ENCODE measurements at places on chromosomes 16 and 17. TPM values are rescaled to one million over a fixed set of nuclear protein-coding genes. Genes with fewer than 3 reads are reported as not detected.
A peak's percentile ranks its signal among the peaks of the same experiment; 100 is the strongest.

Gene CRHR1
- total RNA-seq: 1.4 TPM

Gene PPY
- total RNA-seq: not detected

Gene HBA1
- total RNA-seq: not detected

Gene RAMP2
- 16.3 TPM for total RNA-seq

Gene QPRT
- total RNA-seq: 8.3 TPM

Gene CA10
- not detected for total RNA-seq

Gene RUNDC3A
- 0.68 TPM for total RNA-seq

Gene BOLA2
- 8.6 TPM for total RNA-seq

Gene KRTAP9-8
- not detected for total RNA-seq

Gene LRRC3C
- not detected for total RNA-seq

- H3K27ac ChIP-seq: peak overlapping the region; percentile 3
- H3K4me3 ChIP-seq: no peak overlapping the region
- H3K27me3 ChIP-seq: no peaks in the 10 kb centered on the region
- peak; percentile 73 for DNase-seq
- H3K36me3 ChIP-seq: no peaks in the 10 kb centered on the region
Measured at GRCh38 chr17:19753661-19754463, 5.8 kb upstream of the ALDH3A1 start.

DNA sequence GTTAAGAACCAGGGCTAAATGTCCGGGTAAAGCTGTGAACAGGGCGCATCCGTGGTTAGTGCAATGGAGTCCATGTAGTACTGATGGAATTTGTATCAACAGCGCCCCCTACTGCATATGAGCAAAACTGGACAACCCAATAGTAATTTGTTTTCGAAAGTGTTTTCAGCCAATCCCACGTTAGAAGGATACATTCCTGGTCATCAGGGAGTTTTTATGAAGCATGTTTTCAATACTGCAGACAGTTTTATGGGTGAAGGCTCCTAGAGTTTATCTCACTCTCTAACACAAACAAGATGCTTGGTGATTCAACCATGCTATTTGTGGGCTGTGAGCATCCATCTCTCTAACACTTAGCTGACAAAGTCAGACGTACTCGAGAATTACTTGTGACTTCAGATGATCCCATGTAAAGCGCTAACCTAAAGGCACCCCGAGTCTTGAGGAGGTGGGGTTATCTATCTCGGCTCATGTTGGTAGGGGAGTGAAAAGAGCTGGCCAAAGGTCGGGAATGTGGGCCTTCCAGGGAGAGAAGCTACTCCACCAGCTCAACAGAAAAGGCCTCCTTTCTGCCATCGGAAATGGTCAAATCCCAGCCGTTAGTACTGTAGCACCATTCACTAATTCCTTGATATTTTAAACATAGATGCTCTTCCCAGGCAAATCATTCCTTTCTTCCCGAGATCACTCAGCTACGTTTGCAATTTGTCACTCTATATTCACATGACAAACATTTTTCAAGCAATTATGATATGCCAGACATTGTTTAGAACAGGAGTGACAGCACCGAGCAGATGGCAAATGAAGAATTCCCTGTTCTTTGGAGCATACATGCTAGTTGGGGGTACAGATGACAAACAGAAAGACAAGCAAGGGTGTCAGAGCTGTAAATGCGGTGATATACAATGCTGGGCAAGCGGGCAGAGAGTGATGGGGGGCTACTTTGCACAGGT is 46.9 kb upstream of the HNF1B start:
- H3K27ac ChIP-seq: no peak overlapping the region
- no peak overlapping the region for H3K4me3 ChIP-seq
- DNase-seq: no peak

GRCh38 chr17:68704871-68705713 is 103.9 kb upstream of the FAM20A start:
- H3K36me3 ChIP-seq: no peaks in the 10 kb centered on the region
- no peak overlapping the region for H3K27ac ChIP-seq
- H3K27me3 ChIP-seq: no peaks in the 10 kb centered on the region

DNA sequence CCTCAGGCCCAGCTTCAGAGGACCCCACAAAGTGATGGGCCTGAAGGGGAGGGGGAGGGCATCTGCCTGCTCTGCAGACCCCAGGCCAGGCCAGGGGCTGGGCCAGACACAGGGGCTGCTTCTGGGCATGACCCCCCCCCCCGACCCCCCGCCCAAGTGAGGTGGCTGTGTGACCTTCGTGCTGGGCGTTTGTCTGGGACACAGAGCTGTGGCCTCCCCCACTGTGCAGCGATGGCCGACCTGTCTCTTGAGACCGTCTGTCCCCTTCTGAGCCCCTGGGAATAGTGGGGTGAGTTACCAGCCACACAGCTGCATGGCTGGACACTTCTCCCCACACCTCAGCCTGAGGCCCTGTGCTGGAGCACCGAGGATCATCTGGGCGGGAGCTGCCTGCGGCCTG is 34.8 kb upstream of the GNG13 start:
- no peaks in the 10 kb centered on the region for H3K4me1 ChIP-seq
- H3K27me3 ChIP-seq: no peaks in the 10 kb centered on the region

- H3K27ac ChIP-seq: no peak overlapping the region
- no peaks in the 10 kb centered on the region for H3K4me1 ChIP-seq
- no peaks in the 10 kb centered on the region for H3K27me3 ChIP-seq
- H3K36me3 ChIP-seq: no peaks in the 10 kb centered on the region
- H3K4me3 ChIP-seq: no peak overlapping the region
Measured at GRCh38 chr16:62539657-62540056, 503.4 kb upstream of the CDH8 start.

DNA sequence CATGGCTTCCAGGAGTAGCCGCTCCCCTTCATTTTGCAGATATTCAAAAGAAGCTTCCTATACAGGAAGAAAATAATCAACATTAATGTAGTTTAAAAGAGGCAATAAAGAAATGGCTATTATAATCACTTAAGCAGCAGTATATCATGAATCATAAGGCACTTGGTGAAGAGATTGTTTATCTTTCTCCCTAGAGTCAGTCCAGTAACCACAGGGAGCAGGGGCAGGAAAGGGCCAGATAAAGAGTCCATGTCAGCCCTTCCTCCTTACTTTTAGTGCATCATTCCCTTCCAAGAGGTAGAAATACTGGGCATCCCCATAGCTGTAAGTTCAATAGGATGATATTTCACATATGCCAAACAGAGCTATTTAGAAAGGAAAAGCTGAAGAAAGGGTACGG is 184.6 kb upstream of the C17orf78 start:
- H3K27me3 ChIP-seq: no peaks in the 10 kb centered on the region
- no peaks in the 10 kb centered on the region for H3K4me1 ChIP-seq
- H3K36me3 ChIP-seq: no peaks in the 10 kb centered on the region
- no peak overlapping the region for H3K27ac ChIP-seq
- H3K4me3 ChIP-seq: no peak overlapping the region
- no peak for DNase-seq

DNA sequence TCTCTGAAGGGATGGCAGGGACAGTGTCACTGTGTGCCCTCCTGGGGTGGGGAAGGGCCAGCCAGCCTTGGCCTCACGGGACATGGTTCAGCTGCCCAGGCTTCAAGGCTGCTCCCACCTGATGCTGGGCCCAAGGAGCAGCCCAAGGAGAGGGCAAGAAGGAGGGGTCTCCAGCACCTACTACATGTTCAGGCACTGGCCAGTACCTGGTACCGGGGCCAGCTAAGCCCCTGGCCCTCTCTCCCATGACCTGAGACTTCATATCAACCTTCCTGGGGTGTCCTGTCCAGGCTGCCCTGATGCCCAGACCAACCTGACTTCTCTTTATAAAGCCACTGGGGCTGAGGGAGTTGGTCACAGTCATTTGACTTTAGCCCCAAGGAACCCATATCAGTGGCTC is 1.3 kb downstream of the USH1G start:
- no peak overlapping the region for H3K27ac ChIP-seq
- H3K4me1 ChIP-seq: peaks cover 7% of the 10 kb centered on the region

DNA sequence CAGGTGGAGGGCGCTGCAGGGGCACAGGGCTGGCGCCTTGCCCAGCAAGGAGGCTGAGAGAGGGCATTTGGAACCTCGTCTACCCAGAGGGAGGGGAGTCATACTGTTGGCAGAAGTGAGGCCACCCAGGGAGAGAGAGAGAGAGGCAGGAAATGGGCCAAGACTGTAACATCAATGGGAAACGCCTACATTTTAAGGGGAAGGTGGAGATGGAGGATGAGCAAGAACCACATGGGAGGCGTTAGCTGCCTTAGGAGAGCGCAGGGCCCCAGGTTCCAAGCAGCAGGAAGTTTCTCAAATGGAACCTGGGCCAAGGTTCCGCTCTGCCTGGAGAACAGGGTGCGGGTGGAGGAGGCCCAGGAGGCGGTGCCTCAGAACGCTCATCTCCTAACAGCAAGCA is 2.7 kb upstream of the WFDC1 start:
- DNase-seq: no peak
- H3K36me3 ChIP-seq: no peaks in the 10 kb centered on the region
- no peak overlapping the region for H3K27ac ChIP-seq
- H3K4me3 ChIP-seq: no peak overlapping the region

DNA sequence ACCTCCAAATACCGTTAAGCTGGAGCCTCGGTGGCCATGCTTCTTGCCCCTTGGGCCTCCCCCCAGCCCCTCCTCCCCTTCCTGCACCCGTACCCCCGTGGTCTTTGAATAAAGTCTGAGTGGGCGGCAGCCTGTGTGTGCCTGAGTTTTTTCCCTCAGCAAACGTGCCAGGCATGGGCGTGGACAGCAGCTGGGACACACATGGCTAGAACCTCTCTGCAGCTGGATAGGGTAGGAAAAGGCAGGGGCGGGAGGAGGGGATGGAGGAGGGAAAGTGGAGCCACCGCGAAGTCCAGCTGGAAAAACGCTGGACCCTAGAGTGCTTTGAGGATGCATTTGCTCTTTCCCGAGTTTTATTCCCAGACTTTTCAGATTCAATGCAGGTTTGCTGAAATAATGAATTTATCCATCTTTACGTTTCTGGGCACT is 928 bp downstream of the HBA1 start:
- H3K4me3 ChIP-seq: no peak overlapping the region
- no peak for DNase-seq
- H3K27ac ChIP-seq: no peak overlapping the region
- H3K4me1 ChIP-seq: peaks cover 10% of the 10 kb centered on the region

DNA sequence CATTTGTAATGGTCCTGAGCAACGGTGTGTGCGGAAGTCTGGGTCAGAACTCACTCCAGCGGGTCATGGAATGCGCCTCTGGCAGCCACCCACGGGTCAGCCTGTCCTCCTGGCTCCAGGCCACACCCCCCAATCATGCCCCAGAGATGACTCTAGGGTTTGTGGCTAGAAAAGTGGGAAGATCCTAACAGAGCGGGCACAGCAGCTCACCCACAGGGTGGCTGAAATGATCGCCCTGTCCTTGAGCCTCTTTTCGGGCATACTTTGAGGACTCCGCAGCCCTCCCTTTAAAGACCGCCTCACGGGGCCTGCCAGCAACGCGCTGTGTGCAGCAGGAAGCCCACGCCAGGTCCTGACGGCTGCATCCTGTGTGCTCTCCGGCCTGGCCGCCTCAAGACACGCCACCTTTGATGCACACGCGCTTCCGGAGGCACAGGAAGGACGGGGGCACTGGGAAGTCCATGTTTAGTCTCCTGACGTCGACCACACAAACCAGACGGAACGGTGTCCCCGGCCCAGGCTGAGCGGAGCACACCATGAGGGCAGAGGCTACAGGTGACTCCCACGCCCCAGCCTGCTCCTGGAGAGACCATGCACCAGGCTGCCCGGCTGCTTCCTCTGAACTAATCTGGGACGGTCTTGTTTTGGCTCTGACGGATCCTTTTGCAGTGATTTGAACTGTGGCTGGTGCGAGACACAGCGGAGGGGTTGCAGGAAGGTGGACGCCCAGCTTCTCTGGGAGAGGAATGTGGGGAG is 92.9 kb downstream of the TBC1D16 start:
- no peaks in the 10 kb centered on the region for H3K27me3 ChIP-seq
- no peak for DNase-seq
- H3K27ac ChIP-seq: no peak overlapping the region

Data from prostate gland (tissue), 2 donors.